ENCODE measurements at places on chromosomes 12 and 14.

DNA sequence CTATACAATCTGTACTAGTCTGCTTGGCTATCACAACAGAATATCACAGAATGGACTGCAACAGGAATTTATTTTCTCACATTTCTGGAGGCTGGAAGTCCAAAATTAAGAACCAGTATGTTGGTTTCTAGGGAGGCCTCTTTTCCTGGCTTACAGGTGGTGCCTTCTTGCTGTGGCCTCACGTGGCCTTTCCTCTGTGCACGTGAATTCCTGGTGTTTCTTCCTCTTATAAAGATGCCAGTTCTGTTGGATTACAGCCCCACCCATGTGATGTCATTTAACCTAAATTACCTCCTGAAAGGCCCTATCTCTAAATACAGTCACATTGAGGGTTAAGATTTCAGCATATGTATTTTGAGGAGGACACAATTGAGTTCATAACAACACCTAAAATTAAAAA lies 32.1 kb upstream of the C2CD5 start:
- no peak for DNase-seq

DNA sequence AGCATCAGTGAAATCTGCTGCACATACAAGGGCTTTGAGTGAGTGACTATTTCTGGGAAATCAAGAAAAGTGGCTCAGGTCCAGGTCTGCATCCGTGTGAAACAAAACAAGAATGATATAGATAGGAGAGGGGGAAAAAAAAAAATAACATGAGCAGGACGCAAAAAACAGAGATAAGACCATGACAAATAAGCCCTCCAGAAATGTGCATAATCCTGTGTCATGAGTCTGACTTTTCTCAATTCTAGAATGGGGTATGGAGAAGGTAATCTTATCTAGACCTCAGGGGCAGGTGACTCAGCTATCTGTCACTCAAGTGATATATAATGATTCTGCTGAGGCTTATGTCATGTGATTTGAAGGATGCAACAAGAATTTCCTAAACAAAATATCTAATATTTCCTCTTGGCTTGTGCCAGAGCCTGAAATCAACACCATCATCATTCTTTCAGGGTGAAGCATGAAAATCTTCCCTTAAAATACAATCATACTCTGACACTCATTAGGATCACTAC lies 250.0 kb downstream of the PHLDA1 start:
- no peak for DNase-seq

- DNase-seq, result no peak
Measured at GRCh38 chr12:113782873-113783272, 183.3 kb downstream of the RBM19 start.

GRCh38 chr12:58030566-58031279 lies 89.4 kb downstream of the ATP23 start:
- no peak for DNase-seq

DNA sequence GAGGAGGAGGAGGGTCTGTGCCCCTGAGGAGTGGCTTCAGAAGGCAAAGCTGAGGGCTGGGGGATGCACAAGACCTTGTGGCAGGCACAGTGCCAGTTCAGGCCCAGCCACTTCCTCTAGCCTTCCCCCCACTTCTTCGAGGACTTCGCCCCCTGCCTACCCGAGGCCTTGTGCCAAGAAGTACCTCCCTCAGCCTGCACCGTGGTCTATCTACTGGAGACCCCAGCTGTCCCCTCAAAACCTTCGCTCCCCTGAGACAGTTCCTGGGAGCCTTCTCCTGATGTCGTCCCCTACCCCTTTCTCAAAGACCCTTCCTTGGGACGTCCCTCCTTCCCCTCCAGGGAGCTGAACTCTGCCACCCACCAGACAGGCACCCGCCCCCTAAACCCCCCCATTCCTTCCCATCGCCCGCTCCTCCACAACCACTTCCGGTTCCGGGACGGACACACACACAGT lies 604 bp downstream of the ZNF384 start:
- no peak for DNase-seq

DNA sequence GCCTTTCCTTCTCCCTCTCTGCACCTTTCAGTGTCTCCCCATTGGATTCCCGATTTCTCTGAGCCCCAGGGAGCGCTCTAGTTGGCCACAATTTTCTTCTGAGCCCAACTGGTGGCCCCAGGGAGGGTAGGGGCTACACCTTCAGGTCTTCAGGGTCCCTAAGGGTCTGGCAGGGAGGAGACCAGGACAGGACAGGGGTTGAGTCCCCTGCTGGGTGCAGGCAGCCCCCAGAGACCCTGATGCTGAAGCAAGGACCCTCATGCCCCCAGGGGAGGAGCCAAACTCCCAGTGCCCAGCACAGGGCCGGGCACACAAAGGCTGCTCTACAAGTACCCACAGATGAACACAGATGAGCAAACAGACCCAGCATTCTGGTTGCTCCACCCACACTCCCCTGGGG lies 12.7 kb downstream of the FOXN4 start:
- DNase-seq, result no peak

DNA sequence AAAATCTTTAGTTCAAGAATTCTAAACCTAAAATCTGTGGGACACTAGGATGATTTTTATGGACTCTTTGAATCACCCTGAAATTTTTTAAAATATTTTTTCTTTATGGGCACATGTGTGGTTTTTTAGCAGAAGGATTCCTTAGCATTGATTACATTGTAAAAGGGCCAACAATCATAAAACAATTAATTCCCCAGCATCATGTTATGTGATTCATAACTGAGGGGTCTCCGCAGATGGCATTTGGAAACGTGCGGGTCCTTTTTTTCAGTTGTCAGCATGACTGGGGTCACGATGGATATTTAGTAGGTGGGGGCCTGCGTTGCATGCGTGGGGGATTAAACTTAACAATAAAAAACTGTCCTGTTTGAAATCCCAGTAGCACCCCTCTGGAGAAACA lies 52.5 kb downstream of the NTF3 start:
- no peak for DNase-seq

DNA sequence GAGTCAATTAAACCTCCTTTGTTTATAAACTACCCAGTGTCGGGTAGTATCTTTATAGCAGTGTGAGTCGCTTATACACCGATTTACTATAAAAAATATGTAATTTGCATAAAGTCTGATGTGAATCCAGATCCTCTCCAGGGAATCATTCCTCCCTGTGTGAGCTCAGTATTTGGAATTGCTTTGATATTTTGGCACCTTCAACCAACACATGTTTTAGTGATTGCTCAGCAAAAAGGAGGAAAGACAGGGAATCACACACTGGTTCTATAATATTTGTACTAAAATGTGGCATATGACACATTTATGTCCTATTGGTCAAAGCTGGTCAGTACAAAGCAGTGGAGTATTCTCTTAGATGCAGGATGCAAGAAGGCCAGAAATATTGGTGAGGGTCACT lies 703.9 kb upstream of the ATXN7L3B start:
- no peak for DNase-seq
